ENCODE measurements at places on chromosomes 12 and 14.

GRCh38 chr12:9980126-9980525 is 8.9 kb downstream of the CLEC12A start:
- no peak for DNase-seq

- no peak for DNase-seq
Measured at GRCh38 chr12:77514511-77514910, 316.2 kb upstream of the NAV3 start.

GRCh38 chr14:63231766-63232165 is 27.5 kb downstream of the RHOJ start:
- DNase-seq = no peak

DNA sequence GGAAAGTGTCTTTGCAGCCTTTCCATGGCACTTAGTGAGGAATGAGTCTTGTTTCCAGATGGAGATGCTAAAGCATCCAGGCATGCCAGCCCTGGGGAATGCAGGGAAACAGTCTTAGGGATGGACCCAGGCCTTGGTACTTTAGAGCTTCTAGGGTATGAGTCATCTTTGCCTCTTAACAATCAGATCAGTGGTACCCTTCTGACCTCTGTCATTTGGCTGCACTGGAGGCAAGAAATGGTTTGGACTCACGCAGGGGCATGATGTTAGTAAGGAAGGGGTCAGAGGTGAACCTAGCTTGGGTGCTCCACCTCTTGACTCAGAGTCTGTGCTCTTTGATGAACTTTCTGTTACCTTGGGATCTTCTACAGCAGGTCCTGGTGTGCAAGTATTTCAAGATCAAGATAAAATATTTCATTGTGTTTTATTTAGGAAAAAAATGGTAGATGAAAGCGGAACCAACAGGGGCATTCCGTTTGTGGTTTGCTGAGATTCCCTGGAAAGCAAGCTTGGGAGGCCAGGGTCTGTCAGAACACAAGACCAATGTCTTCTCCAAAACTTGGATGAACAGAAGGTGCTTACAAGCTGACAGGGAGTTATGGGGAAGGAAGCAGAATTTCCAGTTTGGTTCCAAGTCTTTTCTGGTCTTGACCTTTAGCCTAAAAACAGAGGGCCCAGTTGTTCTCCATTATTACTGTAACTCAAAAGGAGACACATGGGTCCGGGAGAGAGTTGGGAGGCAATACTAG is 216.2 kb downstream of the ZFP36L1 start:
- no peak for DNase-seq

DNA sequence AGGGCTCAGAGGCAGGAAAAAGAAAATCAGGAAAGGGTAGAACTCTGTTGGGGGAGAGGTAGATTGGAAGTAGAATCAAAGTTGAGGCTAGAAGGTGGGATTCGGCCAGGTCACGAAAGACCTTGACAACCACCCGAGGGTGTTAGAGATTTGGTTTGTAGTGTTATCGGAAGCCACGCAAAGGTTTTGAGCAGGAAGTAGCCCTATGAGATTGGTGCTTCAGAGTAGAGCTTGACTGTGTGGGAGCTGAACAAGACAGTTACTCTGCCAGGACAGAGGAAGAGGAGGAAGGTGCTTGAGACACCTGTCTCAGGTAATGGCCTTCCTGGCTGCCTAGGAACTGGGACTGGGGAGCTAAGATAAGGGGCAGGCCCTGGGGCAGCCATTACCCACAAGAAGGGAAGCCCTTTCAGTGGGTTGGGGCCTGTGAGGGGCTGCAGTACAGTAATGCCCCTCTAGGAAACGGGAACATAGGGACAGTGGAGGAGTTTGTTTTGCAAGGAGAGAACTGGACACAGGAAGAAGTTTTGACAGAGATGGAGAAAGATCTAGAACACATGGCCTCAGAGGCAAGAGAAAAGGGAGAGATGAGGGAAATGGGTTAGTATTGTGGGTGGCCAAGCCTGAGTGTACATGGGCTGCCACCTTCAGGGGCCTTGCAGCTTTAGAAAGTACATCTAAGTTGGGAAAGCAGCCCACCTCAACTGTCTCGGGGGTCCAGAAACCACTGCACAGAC is 73.5 kb downstream of the RIN3 start:
- no peak for DNase-seq

GRCh38 chr14:80615831-80616230 is 325.7 kb downstream of the CEP128 start:
- no peak for DNase-seq

DNA sequence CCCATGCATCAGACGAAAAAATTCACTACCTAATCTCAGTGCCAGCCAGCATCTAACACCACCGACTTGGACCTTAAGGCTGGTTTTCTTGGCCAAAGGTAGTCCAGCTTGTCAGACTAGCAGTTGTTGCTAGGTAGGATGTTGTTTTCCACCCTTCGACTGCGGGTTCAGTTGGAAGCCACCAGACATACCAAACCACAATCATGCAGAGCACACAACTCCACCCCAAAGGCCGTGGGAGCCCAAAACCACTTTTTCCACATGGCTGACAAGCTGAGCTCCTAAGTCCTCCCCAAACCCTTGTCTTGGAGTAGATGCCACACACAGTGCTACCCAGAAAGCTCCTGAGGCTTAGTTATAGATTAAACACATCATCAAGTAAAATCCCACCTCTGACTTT is 46.8 kb downstream of the LRIG3 start:
- DNase-seq = no peak

DNA sequence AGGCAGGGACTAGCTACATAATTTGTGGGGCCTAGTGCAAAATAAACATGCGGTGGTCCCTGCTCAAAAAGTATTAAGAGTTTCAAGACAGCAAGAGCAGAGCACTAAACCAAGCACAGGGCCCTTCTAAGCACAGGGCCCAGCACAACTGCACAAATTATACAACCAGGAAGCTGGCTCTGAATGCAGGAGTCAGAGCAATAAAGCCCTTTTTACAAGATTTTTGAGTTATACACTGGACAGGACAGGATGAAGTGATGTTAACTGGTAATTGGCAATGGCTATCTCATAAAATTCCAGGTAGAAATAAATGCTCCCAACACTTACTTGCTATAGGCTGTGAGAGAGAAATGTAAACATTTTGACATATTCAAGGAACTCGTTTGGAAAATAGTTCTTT is 86.2 kb upstream of the GPHB5 start:
- DNase-seq = no peak

- DNase-seq = no peak
Measured at GRCh38 chr12:109648521-109648920, 65.1 kb upstream of the FAM222A start.

DNA sequence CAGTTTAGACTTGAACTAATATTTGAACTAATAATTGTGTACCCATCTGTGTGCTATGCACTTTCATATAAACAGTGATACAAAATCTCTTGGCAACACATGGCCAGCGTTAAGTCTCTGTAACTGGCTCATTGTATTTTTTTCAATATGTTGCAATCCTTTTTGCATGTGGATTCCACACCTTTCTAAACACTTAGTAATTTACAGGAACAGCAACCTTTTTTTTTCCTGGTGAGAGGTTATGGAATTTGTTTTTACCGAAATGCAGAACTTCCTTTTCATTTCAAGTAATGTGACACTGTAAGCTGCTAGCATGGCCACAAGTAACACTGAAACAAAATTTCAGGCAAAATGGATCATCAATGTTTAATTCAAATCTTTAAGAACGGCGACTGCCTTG is 45.4 kb upstream of the EPS8 start:
- DNase-seq = no peak

DNA sequence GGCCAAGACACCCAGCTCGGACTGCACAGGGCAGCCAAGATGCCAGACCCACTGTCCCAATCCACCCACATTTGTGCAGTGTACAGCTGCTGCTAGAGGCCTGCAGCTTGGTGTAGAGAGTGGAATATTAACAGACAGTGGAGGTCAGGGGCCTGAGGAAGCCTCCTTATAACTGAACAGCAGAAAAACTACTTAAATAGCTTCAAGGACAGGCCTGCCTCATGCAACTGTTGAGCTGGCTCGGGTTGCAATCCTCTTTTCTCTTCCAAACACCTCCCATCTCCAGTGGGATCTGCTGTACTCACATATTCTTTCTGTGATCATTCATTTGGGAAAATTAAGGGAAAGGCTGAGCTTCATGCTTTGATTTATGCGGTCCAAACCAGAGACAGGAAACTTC is 1043.2 kb upstream of the TMEM132C start:
- DNase-seq = no peak

DNA sequence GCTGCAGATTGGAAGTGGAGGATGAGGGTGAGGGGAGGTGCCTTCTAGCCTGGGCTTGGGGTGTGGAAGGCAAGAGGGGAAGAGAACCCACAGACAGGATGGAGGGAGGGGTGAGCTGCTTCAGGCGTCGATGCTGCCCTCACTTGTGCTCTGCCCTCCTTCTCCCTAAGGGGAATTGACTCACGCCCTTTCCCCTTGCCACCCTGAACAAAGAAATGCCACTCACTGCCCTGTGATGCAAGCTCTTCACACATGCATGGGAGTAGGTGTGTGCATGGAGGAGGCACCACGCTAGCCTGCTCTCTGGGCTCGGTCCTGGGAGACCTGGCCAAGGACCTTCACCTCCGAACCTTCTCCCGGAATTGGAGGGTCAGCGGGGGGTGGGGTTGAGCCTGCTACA is 35.7 kb upstream of the PRMT8 start:
- DNase-seq = no peak

DNA sequence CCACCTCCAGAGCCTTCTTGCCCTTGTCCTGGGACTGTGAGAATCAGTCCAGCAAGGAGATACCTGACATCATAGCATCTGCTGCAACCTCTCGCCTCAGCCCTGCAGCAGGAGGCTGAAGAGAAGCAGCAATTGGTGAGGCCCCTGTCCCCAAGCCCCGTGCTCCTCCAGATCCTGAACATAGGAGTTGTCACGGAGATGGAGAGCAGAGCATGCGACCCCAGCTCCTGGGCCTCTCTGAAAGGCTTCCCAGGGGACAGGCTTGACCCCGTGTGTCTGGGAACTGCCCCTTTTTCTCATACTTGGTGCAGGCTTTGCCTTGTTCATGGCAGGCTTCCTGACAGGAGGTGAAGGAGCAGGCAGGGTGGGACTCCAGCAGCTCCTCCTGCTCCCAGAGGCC is 127.7 kb upstream of the PZP start:
- DNase-seq = no peak

- DNase-seq = no peak
Measured at GRCh38 chr12:12445165-12445881, 88.4 kb downstream of the BORCS5 start.

GRCh38 chr12:96274331-96274730 is 80.2 kb downstream of the ELK3 start:
- DNase-seq = no peak

- no peak for DNase-seq
Measured at GRCh38 chr14:98168211-98168985, 1103.6 kb downstream of the BCL11B start.

GRCh38 chr12:104345234-104346066 is 41.9 kb downstream of the EID3 start:
- DNase-seq = no peak

- no peak for DNase-seq
Measured at GRCh38 chr12:59637692-59638070, 41.9 kb downstream of the SLC16A7 start.

- no peak for DNase-seq
Measured at GRCh38 chr12:56874821-56875220, 59.4 kb downstream of the SDR9C7 start.

DNA sequence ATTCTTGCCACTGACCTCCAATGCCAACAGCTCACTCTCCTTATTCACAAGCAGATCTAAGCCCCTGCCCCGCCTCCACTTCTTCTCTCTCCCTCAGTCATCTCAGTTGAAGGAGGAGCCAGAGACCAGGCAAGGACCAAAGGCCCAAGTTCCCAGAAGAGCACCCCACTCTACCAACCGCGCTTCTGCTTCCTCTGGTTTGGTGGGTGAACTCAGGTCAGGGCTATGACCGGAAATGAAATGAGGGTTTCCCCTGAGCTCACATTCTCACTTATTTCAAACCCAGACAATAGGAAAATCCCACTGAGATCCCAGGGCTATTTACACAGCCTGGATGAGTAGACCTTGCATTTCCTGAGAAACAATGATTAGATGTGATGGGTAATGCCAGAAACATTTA is 9.9 kb downstream of the DPF3 start:
- no peak for DNase-seq

DNA sequence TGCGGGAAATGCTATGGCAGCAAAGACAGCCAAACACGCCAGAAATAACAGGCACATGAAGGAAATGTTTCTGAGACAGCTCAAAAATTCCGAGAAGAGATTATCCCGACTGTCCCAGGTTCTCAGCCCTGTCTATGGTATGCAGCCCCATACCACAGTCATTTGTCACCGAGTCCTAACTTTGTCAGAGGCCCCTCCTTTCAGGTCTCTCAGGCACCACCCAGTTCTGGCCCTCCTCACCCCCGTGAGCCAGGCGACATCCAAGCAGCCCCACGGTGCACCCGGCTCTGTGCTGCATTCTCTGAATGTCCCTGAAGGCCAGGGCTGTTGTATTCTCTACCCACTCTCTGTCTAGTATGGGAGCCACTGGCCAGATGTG is 24.0 kb downstream of the SSH1 start:
- DNase-seq = no peak

- DNase-seq = no peak
Measured at GRCh38 chr14:34262127-34262910, 199.7 kb downstream of the SPTSSA start.

DNA sequence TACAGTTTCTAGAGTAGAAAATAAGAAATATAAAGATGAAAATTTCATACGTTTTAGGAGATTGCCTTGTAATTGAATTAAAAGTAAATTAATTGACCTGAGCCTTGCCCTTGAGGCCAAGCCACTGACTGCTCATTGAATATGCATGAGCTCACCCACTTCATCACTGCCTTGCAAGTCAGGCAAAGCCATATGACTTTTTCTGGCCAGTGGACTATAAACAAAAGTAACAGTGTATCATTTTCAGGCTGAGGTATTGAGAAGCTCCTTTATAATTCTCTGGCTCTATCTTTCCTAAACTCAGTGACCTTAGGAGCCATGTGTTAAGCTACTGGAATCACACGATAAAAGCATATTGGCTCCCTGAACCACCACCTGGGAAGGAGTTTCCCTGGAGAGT is 369.3 kb downstream of the NUAK1 start:
- DNase-seq = no peak

DNA sequence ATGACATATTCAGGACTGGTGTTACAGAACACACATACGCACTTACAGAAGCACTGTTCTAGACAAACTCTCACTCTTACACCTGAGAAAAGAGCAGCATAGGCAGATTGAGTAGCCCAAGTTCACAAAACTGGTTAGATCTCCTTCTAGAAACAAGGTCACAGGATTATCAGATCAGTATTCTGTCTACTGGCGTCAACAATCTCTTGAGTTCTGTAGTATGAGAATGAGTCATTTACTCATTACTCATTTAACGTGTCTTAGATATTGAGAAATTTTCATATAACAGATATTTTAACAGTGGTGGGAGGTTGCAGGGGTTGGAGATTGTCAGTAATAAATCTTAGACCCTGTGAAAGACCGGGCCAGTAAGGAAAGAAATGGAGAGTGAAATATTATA is 2.8 kb upstream of the TSPAN8 start:
- no peak for DNase-seq

GRCh38 chr14:92122761-92123160 is 992 bp downstream of the CPSF2 start:
- no peak for DNase-seq

GRCh38 chr12:77521508-77522115 is 309.1 kb upstream of the NAV3 start:
- no peak for DNase-seq

Measured in stimulated activated CD4-positive, alpha-beta T cell treated with anti-CD3 and anti-CD28 coated beads, Interleukin-15, amount 100 ng/mL, for 48 hours (primary cell).